ENCODE measurements at places on chromosomes 12 and 14.
A peak's percentile ranks its signal among the peaks of the same experiment; 100 is the strongest.

GRCh38 chr12:88893801-88894200 is 313.5 kb upstream of the KITLG start:
- no peak for DNase-seq

GRCh38 chr12:50291377-50291776 is 8.1 kb upstream of the LIMA1 start:
- DNase-seq = no peak

DNA sequence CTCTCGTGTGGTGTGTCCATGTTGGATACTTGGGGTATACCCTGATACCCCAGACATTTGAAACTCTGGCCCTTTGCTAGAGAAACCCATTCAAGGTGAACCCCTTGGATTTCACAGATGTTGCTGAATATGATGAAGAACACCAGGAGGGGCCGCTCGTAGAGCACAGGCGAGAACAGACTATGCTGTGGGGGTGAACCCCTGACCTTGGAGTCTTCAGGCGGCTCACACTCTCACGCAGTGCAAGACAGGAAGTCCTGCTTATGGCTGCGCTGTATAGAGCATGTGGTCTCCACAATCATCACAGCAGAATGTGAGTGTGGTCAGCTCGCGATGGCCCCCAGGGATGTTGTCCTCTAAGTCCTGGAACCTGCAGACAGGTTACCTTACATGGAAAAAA is 60.4 kb downstream of the SLC15A4 start:
- peak; percentile 42 for DNase-seq

- no peak for DNase-seq
Measured at GRCh38 chr14:55303691-55304145, 32.5 kb downstream of the FBXO34 start.

DNA sequence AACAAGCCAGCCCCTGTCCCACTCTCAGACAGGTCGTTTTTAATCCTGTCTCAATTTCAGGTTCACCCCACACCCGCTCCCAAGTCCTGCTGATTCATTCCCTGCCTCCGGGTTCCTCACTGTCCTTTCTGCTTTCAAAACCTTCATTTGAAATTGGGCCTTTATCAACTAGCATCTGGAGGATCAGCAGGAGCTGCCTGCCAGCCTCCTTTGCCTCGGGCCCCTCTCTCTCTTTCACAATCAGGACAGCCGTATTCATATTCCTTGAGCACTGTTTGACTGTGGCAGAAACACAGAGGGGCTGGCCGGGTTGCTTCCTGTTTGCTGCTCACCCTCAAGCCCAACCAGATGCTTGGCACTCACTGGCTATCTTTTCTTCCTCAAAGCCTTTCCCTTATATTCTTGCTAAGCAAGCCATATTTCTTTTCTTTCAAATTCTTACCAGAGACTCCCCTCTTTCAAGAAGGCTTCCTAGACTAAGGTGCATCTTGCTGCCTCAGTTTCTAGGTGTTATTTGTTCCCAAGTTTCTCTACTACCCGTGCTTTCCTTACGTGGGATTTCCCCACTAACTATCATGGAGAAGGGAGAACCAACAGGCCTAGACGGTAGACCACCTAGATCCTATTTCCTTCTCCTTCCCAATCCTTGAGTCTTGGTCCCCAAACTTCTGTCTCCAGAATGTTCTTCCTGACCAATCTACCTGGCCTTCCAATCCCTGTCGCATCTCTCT is 3.0 kb downstream of the GALNT6 start:
- no peak for DNase-seq
